ENCODE measurements at places on chromosomes 12 and 14.

DNA sequence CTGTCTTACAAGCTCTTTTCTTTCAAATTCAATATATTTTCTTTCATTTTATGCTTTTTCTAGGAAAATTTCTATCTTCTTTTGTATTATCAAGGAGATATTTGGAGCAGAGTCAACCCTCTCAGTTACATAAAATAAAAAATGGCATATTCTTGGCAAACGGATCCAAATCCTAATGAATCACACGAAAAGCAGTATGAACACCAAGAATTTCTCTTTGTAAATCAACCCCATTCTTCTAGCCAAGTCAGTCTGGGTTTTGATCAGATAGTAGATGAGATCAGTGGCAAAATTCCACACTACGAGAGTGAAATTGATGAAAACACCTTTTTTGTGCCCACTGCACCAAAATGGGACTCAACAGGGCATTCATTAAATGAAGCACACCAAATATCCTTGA is 20.6 kb downstream of the PIK3C2G start:
- DNase-seq, result no peak

- DNase-seq, result no peak
Observed at GRCh38 chr14:71395151-71395604, 487.9 kb downstream of the PCNX1 start.

GRCh38 chr12:65364046-65364445 is 85.6 kb downstream of the MSRB3 start:
- no peak for DNase-seq

DNA sequence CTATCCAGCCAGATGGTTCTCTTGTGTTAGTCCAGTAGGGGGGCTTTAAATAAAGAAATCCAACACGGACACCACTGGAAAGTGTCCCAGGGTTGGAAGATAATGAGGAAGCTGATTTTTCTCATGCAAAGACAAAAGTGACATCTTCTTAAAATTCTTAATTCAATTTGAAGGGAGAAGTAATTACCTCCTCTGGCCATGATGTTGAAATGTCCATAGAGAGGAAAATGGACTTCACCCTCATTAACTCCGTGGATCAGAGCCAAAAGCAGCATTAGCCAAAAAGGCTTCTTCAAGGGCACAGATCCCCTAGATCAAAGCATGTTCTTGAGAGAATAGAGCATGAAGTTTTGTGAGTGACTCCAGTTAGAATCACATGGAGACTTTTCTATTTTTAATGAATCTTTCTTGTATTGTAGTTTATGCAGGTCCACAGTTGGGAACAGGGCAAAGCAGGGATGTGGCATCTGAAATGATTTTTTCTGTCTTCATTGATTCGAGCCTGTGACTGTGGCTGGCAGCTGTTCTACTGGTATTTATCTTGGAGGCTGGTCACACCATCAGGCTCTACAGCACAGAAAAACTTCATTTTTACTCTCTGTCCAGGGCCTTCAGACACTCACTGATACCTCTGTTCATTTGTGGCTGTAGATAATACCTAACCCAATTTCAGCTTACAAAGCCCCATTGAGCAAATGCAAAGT is 1002.5 kb downstream of the AACS start:
- DNase-seq, result no peak

- no peak for DNase-seq
Observed at GRCh38 chr14:96176811-96177211, 27.8 kb upstream of the BDKRB2 start.

- no peak for DNase-seq
Observed at GRCh38 chr12:7068240-7068993, 7.9 kb downstream of the C1S start.

- no peak for DNase-seq
Observed at GRCh38 chr12:113087193-113087592, 30.7 kb downstream of the DTX1 start.

- DNase-seq, result no peak
Observed at GRCh38 chr14:50790589-50790988, 40.4 kb downstream of the NIN start.

GRCh38 chr14:80658155-80658554 is 283.4 kb downstream of the CEP128 start:
- no peak for DNase-seq

Measured in GM20000 (cell line).